SHP77 (cell line): ENCODE measurements at places on chromosomes 5 and 9.

GRCh38 chr5:56825222-56825824, 10.0 kb downstream of the MAP3K1 start:
- no peak for DNase-seq

GRCh38 chr9:110058304-110058953, 149.5 kb downstream of the C9orf152 start:
- DNase-seq: peak; percentile 56

DNA sequence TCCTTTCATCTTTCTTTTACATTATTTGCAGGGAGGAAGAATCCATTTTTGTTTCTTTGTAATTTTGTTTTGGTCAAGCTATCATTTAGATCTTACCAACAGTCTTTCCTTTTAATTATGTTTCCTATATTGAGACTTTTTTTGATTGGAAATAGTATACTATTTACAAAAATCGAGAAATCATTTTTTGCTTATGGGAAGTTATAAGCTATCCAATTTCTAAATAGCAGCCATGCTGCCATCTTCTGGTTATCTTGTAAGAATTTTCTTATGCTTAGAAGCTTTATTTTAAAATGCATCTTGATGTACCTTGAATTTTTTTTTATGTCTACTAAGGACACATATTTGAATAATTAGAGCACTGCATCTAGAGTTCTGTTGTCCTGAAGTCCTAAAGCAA, 821.2 kb downstream of the PTPRD start:
- DNase-seq: peak; percentile 8

DNA sequence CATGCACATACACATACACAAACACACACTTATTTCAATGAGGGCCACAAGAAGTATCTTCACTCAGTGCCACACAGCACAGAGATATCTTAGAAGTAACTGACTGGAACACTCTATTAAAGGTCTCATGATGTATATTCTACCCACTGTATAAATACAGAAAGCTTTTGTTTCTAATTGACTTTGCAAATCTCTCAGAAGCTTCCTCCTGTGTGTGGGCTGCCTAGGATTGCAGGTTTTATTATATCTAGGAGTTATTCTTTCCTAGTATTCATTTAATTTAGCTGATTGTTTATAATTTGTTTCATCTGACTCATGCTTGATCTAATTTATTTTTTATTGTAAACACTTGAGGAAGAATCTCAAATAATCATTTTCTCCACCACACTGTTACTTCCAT, 262.4 kb upstream of the ACTBL2 start:
- no peak for DNase-seq
